ENCODE measurements at places on chromosomes 11 and 22.
A peak's percentile ranks its signal among the peaks of the same experiment; 100 is the strongest.

- DNase-seq: no peak
These were observed 381.9 kb downstream of the LARGE1 start for GRCh38 chr22:33538277-33538885.

- DNase-seq: no peak
These were observed 13.0 kb upstream of the OR6A2 start for GRCh38 chr11:6812390-6813005.

DNA sequence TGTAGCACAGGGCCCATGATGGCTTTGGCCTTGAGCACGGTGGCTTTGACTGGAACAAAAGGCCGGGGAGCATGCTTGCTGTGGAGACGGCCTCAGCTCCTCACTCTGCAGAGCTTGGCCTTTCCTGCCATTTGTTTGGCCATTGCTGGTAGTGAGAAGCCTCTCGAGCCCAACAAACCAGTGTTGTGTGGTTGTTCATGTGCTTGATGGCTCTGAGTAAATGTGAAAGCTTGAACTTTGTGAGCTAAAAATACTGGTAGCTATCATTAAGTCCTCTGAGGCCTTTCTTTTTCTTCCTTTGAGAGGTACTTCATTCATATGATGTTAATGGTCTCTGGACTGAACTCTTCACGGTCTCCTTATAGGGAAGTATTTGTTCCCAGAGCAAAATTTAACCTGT lies 39.6 kb downstream of the NAT10 start:
- DNase-seq: no peak

- DNase-seq: no peak
These were observed 146.2 kb upstream of the SYN3 start for GRCh38 chr22:33204408-33204807.

DNA sequence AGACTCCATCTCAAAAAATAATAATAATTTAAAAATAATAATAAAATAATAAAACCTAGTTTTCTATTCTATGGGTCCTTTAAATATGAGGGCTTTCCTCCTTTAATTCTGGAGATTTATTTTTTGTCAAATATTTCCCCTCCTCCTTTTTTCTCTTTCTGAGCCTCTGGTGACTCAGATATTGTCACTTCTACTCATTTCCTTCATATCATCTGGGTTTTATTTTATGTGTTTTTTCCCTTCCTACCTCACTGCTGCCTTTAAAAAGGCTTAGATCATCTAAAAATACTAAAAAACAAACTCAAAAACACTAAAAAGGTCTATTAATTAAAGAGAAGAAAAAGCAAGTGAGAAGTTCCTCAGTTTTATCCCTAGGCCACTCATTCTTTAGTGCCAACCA lies 138.9 kb downstream of the SPON1 start:
- no peak for DNase-seq

GRCh38 chr11:59266491-59266890 lies 53.8 kb upstream of the MPEG1 start:
- no peak for DNase-seq

DNA sequence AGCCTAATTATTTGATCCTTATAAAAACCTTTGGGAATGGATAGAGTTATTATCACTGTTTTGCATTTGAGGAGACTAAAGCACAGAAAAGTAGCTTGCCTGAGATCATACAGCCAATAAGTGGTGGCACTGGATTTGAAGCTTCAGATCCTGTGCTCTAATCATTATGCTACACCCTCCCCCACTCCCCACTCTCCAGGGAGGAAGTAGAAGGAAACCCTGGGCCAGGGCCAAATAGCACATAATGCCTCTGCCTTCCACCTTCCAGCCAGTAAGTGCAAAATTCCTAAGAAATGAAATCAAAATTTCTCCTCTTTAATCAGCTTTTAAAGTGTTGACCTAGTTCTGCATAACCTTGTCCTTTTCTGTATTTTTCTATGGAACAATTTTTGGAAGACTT lies 61.6 kb downstream of the SIK2 start:
- DNase-seq: no peak

DNA sequence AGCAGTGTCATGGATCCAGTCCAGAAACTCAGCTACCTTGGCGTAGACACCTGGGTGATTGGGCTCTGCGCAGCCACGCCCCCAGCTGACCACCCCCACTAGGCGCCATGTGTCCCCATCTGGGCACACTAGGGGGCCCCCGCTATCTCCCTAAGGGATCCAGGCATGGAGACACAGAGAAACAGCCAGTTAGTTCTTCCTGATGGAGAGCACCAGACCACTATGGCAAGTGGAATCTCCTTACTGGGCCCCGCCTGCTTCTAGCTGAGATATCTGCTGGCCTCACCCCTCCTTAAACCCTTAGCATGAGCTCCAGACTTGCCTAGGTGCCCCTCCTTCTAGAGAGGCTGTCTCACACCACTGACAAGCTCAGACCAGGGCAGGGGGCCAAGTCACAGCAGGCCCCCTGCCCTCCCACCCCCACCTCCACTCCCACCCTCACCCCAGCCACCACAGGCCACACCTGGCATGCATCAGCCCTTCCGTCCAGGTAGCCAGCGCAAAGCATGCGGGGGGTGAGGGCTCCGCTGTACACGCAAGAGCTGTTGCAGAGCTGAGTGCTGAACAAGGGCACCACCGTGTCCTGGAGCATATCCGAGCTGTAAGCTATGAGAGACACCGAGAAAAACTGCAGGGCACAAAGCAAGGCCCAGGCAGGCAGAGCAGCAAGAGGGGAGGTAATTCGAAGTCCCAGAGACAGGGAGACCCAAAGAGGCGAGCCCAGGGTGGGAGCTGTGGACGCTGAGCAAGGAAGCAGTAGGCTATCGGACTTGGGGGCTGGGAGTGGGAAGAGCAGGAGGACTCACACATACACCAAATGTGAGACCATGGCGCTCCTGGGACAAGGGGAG lies 16.1 kb downstream of the TMPRSS5 start:
- no peak for DNase-seq

DNA sequence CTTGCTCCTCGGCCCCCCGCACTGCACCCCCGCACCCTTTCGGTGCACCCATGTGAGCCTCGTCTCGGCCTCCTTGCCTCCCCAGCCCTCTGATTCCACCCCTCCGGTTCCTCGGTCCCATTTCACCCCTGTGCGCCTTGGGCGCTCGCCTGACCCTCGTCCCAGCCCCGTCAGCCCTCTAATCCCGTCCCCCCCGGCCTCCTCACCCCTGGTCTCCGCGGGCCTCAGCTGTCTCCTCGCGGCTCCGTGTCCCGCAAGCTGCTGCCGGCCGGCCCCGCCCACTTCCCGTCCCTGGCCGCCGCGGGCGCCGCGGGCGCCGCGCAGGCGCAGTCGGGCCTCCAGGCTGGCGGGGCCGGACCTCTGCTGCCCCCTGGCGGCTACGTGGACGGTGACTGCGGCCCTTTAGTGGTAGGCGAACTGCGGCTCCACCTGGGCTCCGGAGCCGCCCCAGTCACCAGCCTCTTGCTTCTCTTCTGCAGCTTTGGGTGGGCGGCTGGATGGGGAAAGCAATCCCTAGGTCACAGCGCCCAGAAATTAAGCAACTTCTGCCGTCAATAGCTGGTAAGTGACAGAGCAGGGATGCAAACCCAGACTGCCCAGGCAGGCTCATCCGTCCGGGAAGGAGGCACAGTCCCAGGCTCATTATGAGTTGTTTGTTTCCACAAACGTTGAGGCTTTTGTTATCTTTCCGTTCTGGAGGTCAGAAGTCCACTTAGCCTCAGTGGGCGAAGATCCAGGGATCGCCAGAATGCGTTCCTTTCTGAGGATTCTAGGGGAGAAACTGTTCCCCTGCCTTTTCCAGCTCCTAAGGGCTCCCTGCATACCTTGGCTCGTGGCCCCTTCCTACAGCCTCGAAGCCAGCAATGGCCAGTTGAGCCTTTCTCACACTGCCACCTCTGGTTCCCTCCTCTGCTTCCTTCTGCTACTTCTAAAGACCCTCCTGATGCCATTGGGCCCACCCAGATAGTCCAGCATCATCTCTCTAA lies at the start of gene PPM1F:
PPM1F (minus strand) TSS at position 263 of the 986 bp plus-strand sequence. CDS start 6,800 bp downstream, outside the sequence.
- peak; percentile 83 for DNase-seq

DNA sequence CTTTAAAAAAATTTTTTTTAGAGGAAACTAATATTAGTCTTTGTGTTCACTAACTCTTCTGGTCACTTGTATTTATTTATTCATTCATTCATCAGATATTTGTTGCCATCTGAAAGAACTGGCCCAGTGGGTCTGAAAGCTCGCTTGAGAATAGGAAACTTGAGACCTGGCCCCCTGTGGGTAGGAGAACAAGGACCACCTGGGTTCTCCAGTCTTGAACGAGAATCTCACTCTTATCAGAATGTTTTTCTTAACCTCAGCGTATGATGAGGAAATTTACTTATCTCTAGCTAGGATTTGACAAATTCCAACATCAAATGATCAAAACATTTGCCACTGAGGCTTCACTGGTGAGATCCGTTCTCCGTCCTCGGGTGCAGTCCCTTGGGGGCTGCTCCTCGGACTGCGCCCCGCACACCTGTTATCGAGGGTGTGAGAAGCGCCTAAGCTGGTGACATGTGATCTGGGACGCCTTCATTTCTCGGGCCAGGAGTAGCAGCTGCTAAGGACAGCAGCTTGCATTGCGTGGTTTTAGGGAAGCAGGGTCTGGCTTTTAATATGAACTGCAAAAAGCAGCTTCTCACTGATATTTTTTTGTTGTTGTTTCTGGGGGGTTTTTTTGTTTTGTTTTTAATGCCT lies 6.3 kb downstream of the C22orf31 start:
- no peak for DNase-seq

GRCh38 chr11:119607726-119608125 lies 121.3 kb downstream of the NECTIN1 start:
- DNase-seq: no peak
